Mammary microvascular endothelial cell (primary cell): ENCODE measurements at places on chromosomes 7 and 10. TPM values are rescaled to one million over a fixed set of nuclear protein-coding genes. Genes with fewer than 3 reads are reported as not detected.

Gene ARHGEF5
- total RNA-seq = 0.53 and 0.54 TPM in 2 replicates

Gene EBLN1
- total RNA-seq = not detected in 2 replicates

Gene MSMB
- not detected in 2 replicates for total RNA-seq

Gene OR2A5
- total RNA-seq = not detected in 2 replicates

Gene SYNPO2L
- total RNA-seq = not detected in 2 replicates

Gene AQP1
- 1.4 and 4.9 TPM in 2 replicates for total RNA-seq

Gene TFR2
- total RNA-seq = under 0.01 and 0.44 TPM in 2 replicates
